ENCODE measurements at places on chromosomes 5 and 9.

DNA sequence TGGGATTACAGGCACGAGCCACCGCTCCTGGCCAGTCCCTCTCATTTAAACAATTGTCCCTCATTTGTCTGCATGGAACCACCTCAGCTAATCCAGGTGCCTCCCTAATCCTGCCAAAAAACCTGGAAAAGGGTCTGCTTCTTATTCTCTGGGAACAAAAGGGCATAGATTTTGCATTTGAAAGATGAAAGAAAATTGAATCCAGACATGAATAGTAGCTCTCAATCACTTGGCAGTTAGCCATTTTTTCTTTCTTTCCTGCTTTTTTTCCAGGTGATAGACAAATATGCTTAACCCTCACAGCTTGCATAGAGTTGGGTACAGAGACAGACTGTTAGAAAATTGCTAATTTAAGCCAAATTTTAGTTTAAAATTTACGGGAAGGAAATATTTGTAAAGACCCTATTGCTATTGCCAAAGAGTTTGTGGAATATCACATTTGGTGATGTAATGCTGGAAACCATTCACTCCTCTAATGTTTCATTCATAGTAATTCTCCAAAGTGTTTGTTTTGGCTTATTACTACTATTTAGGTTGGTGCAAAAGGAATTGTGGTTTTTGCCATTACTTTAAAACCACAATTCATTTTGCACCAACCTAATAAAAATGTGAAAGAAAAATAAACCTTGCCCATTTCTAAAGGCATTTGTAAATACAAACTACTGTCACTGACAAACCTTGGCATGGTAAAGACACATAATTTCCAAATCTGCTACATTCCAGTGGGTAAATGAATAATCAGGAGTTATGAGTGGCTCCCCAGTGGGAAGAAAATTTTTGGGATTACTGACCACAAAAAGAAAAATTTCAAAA, 80.5 kb upstream of the JAK2 start:
- no peak for DNase-seq
- H3K4me1 ChIP-seq, result peaks cover 14% of the 10 kb centered on the region
- no peak overlapping the region for H3K4me3 ChIP-seq
- no peak overlapping the region for H3K27ac ChIP-seq

GRCh38 chr9:109013679-109014607, 644 bp upstream of the CTNNAL1 start:
- H3K4me1 ChIP-seq, result peaks cover 56% of the 10 kb centered on the region
- peaks cover 2% of the 10 kb centered on the region for H3K36me3 ChIP-seq
- peak overlapping the region; percentile 96 for H3K27ac ChIP-seq
- DNase-seq, result no peak
- peak overlapping the region; percentile 95 for H3K4me3 ChIP-seq
- H3K27me3 ChIP-seq, result no peaks in the 10 kb centered on the region

GRCh38 chr5:54620141-54620933, 102.8 kb downstream of the SNX18 start:
- H3K27me3 ChIP-seq, result no peaks in the 10 kb centered on the region
- H3K4me3 ChIP-seq, result no peak overlapping the region
- no peak overlapping the region for H3K27ac ChIP-seq
- peaks cover 17% of the 10 kb centered on the region for H3K4me1 ChIP-seq

- no peak overlapping the region for H3K4me3 ChIP-seq
- no peak overlapping the region for H3K27ac ChIP-seq
- H3K36me3 ChIP-seq, result no peaks in the 10 kb centered on the region
- no peaks in the 10 kb centered on the region for H3K4me1 ChIP-seq
Measured at GRCh38 chr9:77161966-77162365, 15.4 kb upstream of the VPS13A start.

DNA sequence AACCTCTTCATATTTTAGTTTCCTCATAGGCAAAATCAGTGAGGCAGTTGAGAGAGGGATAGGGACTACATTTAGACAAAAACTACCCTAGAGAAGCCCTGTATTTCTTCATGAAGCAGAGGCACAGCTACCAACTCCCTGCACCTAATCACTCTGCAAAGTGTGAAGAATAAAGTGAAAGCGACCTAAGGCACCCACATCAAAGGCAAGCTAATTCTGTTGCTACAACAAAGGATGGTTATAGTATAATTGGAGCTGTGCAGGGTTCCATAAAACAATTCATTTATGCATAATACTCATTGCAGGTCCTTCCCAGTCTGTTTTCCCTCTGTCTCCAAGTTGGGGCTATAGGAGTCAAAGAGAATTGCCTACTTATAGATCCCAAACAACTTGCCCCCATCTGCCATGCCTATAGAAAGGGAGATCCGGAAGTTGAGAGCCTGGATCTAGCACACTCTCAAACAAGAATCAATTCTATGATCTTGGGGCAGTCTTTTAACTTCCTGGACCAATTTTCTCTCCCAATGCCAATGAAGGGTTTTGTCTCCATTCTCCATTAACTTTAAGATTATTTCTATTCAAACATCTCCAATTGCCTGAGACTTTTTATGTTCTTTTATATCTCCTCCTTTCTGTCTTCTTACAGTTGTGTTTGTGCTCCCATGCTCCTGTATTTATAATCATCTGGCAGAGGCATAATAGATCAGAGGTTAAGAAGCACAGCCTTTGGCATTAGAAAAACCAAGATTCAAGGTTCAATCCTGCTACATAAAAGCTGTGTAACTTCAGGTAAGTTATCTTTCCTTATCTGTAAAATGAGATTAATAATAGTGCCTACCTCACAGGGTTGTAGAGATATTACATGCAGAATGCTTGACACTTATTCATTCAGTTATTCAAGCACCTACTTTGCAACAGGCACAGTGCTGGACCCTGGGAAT, 56.0 kb upstream of the PTGER4 start:
- no peaks in the 10 kb centered on the region for H3K36me3 ChIP-seq
- H3K4me3 ChIP-seq, result no peak overlapping the region
- H3K4me1 ChIP-seq, result peaks cover 6% of the 10 kb centered on the region
- H3K27me3 ChIP-seq, result no peaks in the 10 kb centered on the region
- no peak overlapping the region for H3K27ac ChIP-seq

GRCh38 chr5:54577528-54577927, 60.0 kb downstream of the SNX18 start:
- no peak overlapping the region for H3K4me3 ChIP-seq
- peaks cover 29% of the 10 kb centered on the region for H3K4me1 ChIP-seq
- DNase-seq, result no peak
- no peaks in the 10 kb centered on the region for H3K36me3 ChIP-seq
- no peaks in the 10 kb centered on the region for H3K27me3 ChIP-seq

GRCh38 chr5:148458036-148458888, 74.5 kb downstream of the FBXO38 start:
- DNase-seq, result no peak
- H3K36me3 ChIP-seq, result no peaks in the 10 kb centered on the region
- H3K4me3 ChIP-seq, result no peak overlapping the region
- H3K27ac ChIP-seq, result no peak overlapping the region

- H3K4me3 ChIP-seq, result no peak overlapping the region
- H3K27ac ChIP-seq, result no peak overlapping the region
- H3K4me1 ChIP-seq, result no peaks in the 10 kb centered on the region
- H3K36me3 ChIP-seq, result no peaks in the 10 kb centered on the region
Measured at GRCh38 chr9:69527454-69527853, 144.7 kb downstream of the APBA1 start.

GRCh38 chr5:137604348-137605095, 105.4 kb upstream of the SPOCK1 start:
- no peak overlapping the region for H3K27ac ChIP-seq
- H3K27me3 ChIP-seq, result no peaks in the 10 kb centered on the region
- peaks cover 7% of the 10 kb centered on the region for H3K4me1 ChIP-seq
- H3K4me3 ChIP-seq, result no peak overlapping the region

- no peaks in the 10 kb centered on the region for H3K36me3 ChIP-seq
- peaks cover 16% of the 10 kb centered on the region for H3K4me1 ChIP-seq
- no peak overlapping the region for H3K27ac ChIP-seq
- no peak for DNase-seq
- H3K4me3 ChIP-seq, result no peak overlapping the region
Measured at GRCh38 chr9:72583370-72583769, 62.0 kb downstream of the TMC1 start.

GRCh38 chr5:15483351-15484097, 16.5 kb upstream of the FBXL7 start:
- no peaks in the 10 kb centered on the region for H3K36me3 ChIP-seq
- no peaks in the 10 kb centered on the region for H3K4me1 ChIP-seq
- no peaks in the 10 kb centered on the region for H3K27me3 ChIP-seq
- DNase-seq, result peak; percentile 33

DNA sequence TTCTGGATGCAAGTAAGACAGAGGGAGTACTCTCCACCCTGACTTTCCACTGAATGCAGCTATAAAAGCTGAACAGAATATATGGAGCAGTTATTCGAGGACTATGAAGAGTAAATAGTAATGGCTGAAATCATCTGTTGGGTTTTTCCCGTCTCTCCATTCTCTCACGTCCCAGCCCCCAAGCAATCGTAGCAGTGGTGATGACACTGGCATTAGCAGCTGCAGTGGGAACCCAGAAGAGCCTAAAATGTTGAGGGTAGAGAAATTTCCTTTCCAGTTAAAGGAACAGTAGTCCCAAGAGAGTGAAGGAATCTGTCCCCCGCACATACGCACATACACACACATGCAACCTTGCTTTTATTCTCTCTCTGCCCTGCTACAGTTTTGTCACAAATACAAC, 33.2 kb downstream of the MED27 start:
- H3K36me3 ChIP-seq, result no peaks in the 10 kb centered on the region
- H3K27me3 ChIP-seq, result no peaks in the 10 kb centered on the region
- DNase-seq, result no peak
- H3K27ac ChIP-seq, result no peak overlapping the region
